Stimulated activated CD8-positive, alpha-beta memory T cell treated with anti-CD3 and anti-CD28 coated beads, Interleukin-2, amount 100 ng/mL, for 1 hour (primary cell): ENCODE measurements at places on chromosomes 1 and 21.

- DNase-seq, result no peak
These were observed 57.0 kb downstream of the PTP4A2 start for GRCh38 chr1:31880957-31881687.

- DNase-seq, result no peak
These were observed 2.9 kb downstream of the CD164L2 start for GRCh38 chr1:27380224-27380623.

- no peak for DNase-seq
These were observed 1.8 kb downstream of the ELAPOR1 start for GRCh38 chr1:109115685-109116084.

DNA sequence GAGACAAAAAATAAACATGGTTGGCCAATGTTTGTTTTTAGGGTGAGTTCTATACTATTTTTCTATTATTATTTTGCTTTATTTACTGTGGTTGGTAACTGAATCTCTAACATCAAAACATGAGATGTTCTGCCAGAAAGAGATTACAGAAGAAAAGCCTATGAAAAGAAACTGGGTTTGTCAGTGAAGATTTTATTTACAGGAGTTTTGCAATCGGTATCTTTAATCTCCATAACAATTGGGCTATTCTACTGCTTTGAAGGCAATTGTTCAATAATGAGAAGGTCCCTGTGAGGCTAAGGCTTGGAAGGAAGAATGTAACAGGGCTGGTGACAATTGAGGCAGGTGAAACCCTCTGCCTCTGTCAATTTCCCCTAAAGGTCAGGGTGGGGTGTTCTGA lies 155.5 kb downstream of the CLIC6 start:
- no peak for DNase-seq

GRCh38 chr1:46607345-46608130 lies 3.5 kb upstream of the MKNK1 start:
- DNase-seq, result no peak

DNA sequence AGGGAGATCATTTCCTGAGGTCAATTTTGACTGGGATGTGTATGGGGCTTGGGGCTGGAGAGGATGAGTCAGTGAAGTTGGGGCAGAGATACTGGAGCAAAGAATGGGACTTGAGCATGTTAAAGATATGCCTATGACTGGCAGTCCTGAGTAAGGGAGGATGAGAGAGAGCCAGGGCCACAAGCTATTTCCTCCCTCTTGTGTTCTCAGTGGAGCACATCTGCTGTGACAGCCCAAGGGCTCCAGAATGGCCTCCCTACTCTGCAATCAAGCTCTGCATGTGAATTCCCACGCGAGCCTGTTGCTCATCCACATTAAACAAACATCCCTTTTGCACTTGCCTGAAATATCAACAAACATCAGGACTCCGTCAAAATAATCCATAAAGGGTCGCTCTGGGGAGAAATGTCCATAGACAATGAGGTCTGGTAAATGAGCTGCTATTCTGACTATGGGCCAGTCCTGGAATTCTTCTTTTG lies 9.2 kb downstream of the ADCY10 start:
- DNase-seq, result no peak

- no peak for DNase-seq
These were observed 109.2 kb downstream of the HMCN1 start for GRCh38 chr1:185843297-185843869.

DNA sequence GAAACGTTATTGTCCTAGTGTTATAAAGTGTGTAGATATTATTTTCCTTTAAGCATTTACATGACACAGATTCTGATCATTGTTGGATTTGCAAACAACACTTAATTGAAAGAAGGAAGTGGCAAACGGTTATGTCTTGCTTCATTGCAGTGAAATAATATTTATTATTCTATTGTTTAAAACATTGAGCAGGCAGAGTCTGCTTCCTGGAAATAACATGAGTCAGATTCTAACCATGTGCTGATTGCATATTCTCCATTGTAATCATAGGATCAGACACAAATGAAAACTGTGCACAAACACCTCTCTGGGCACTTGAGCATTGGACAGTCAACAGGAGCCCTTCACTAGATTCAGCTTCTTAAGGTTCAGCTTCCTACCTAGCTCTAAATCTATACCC lies 46.8 kb upstream of the USP25 start:
- DNase-seq, result no peak

- no peak for DNase-seq
These were observed 100.7 kb upstream of the TSPAN2 start for GRCh38 chr1:115189814-115190539.

- no peak for DNase-seq
These were observed 99.9 kb downstream of the KCNH1 start for GRCh38 chr1:211033921-211034525.

GRCh38 chr1:36157115-36157903 lies 1.3 kb downstream of the MAP7D1 start:
- DNase-seq, result no peak

DNA sequence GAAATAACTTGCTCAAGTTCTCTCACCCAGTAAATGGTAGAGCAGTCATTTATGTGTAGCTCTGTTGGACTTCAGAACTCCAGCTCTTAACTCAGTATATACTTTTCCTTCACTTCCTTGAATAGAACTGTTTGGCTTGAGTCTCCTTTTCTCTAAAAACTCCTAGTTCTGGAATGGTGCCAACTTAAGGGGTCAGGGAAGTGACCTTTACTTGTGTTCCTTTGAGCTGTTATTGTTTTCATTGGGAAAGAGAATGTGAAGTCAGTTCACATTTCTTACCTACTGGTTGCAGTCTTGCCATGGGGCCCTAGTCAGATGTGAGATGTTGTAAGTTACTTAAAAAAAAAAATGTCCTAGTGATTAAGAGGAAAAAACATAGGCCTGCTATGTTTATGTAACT lies 77.0 kb upstream of the MACF1 start:
- no peak for DNase-seq

GRCh38 chr21:44920694-44921604 lies at the start of gene ITGB2:
TSS of gene ITGB2 (minus strand) at chr21:44920899. CDS start at chr21:44910782, 10,117 bp downstream.
- no peak for DNase-seq

DNA sequence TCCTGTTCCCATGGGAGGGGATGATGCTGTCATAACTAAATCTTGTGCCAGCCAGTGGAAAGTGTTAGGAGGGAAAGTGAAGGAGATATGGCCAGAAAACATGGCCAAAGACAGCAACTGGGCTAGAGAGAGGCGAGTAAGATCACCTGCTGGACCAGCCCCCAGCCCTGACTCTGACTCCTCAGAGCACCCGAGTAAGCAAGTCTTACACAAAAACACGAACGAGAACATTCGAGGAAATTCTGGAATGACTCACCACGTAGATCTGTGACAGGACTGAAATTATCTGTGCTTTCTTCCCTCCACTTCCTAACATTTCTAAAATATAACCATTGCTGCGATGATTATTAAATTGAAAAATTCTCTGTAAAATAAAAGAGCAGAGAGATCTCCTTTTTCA lies 9.2 kb downstream of the ZNF496 start:
- no peak for DNase-seq

DNA sequence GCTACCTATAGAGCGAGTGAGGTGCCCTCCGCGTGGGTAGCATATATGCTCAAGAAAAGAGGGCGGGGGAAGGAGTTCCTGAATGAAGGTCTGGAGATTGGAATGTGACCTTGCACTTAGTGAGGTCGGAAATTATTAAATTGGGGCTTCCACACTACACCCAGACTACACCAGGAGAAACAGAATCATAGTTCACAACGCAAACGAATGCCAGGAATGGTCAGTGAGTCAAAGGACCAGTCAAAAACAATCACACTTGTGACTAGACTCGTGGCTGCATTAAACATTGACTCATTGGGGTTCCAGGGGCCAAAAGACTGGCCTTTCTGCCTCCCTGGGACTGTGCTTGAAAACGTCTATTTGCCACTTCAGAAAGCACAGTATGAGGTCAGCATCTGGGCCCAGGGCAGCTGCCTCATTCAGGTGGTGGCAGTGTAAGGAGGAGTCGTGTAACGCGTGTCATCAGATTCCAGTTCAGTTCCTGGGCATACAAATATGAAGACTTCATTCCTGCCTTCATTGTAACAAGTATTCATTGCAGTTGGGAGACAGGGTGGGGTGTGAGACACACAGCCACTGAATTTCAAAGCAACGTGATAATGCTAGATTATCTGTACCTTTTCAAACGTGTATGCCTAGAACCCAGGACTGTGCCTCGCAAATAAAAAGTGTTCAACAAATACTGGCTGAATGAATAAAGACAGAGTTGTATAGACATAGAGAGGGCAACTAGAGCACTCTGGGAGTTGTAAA lies at the start of gene YOD1:
Gene YOD1, minus strand, starts transcription at position 18 of the 753 bp plus-strand sequence. CDS start 178 bp downstream, outside the sequence.
- no peak for DNase-seq

GRCh38 chr1:36419140-36419539 lies 21.4 kb upstream of the LSM10 start:
- no peak for DNase-seq

GRCh38 chr1:3889936-3890335 lies 10.1 kb downstream of the C1orf174 start:
- no peak for DNase-seq

DNA sequence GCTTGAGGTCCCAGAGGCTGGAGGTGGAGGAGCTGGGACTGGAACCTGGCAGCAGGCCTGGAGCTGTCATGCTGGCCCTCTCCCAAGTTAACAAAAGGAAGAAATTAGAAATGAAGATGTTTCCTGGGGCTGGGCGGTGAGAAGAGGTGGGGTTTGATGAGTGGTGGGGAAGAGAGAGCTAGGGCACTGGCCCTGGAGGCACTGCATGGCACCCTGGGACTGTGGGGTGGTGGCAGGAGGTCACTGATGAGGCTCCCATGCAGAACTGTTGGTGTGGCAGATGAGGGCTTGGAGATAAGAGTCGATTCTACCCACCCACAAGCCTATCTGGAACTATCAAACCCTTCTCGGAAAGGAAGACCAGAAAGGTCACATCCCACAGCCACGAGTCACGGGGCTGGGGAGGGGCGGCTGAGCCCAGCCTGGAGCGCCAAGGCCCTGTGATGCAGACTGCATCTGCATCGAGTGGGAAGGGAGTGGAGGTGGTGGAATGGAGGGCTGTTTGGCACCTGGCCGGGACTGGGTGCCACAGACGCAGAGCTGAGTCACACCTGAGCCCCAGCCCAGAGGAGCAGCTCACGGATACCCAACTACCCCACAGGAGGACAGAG lies 29.4 kb downstream of the MRPL37 start:
- DNase-seq, result no peak

DNA sequence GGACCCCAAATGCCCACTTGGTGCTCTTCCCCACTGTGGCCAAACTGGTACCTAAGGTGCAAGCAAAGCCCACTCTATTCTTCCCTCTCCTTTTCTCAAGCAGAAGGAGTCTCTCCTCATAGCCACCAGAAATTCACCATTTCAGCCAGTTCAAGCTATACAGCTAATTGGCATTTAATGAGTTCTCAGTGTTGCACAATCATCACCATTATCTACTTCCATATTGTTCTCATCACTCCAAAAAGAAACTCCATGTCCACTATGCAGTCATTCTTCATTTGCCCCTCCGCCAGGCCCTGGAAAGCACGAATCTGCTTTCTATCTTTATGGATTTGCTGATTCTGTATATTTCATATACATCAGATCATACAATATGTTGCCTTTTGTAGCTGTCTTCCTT lies 9.9 kb upstream of the ATG4C start:
- DNase-seq, result no peak

DNA sequence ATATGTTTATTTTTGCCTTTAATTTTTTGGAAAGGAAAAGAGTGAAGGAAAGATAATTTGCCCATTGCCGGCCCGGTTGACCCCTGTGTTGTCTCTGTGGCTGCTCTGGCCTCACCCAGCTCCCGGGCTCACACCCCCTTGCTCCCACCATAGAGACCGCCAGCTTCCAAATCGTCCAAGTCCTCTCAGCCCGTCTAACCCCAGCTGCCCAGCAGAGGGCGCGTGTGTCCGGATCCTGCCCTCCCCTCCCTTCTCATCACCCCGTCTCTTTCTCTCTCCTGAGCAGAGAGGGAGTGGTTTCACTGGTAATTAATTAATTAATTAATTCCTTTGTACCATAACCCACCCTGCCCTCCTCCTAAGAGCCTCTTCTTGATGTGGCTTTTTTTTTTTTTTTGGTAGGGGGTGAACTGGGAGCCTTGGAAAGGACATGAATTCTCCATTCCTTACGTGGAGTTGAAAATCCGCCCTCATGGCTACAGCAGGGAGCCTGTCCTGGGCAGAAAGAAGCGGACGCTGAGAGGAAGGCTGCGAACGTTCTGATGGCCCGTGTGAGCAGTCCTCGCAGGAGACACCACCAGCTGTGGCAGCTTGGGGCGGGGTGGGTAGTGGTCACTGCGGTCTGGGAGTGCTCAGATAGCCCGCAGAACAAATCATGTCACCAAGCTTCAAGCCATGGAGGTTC lies 45.9 kb downstream of the KIAA0040 start:
- DNase-seq, result peak; percentile 29

- DNase-seq, result no peak
These were observed 107.0 kb upstream of the TLR5 start for GRCh38 chr1:223249854-223250631.

DNA sequence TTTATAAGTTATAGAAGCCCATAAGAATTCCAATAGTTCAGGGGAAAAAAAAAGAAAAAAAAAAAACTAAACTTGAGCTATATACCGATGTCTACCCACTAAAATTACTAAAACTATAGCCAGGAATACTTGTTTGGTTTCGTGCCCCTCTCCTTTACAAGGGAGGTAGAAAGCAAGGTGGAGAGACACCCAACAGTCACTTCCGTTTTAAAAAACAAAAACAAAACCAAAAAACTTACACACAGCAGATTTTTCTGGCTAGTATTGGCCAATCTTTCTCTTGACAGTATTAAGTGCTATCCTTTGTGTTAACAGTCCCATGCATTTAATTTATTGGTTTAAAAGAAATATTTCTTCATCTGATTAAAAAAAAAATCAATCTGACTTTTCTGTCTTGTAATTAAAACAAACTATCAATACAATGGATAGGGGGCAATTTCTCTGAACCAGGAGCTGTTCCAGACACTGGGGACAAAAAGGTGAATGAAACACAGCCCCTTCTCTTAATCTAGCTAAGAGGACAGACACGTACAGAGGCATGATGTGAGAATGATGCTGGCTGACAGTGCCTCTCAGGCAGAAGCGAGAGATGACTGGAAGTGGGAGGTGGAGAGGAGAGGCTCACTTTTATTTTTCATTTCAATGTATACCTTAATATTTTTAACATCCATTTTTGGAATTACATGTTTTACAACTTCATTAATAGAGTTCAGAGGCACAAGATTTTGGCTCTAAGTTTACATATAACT lies 214.8 kb downstream of the RERE start:
- no peak for DNase-seq

GRCh38 chr1:183597656-183598347 lies 7.5 kb upstream of the NCF2 start:
- no peak for DNase-seq

GRCh38 chr1:38073534-38074301 lies 27.1 kb upstream of the POU3F1 start:
- DNase-seq, result no peak

GRCh38 chr21:36647279-36648093 lies 51.4 kb upstream of the SIM2 start:
- no peak for DNase-seq
